T1000 (cell line): ENCODE measurements at places on chromosomes 12 and 14.

- DNase-seq: no peak
Observed at GRCh38 chr14:39267608-39268005, 33.9 kb downstream of the MIA2 start.

- no peak for DNase-seq
Observed at GRCh38 chr14:79986251-79986650, 225.1 kb downstream of the DIO2 start.

DNA sequence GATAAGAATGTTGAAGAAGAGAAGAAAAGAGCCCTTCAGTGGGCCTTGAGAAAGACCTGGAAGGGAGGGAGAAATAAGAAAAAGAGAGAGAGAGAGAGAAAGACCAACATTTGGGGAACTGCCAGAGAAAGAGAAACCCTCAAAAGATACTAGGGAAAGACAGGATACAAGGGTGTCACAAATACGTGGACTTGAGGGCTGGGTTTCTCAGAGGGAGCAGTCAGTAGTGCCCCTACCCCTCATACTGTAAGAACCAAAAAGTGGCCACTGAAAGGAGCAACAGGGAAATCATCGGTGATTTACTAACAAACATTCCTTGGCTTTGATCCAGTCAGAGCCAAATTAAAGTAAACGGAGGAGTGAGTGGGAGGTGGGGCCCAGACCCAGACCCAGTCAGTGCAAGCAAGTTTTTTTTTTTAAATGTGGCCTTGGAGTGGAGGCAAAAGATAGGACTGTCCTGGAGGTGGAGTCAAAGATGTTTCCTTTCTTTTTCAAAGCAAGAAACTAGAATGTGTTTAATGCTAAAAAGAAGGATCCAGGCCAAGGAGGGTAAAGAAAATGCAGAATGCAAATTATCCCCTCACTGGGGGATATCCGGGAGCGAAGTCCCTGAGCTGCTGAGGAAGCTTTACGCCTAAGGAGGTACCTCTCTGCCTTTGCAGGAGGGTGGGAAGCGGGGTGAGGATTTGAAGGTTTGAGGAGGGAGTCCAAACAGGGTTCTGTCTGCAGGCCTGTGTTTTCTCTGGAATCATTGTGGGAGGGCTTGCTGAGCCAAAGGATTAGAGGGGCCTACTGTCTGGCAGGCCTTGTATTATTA lies 143.5 kb upstream of the AMIGO2 start:
- DNase-seq: no peak

- no peak for DNase-seq
Observed at GRCh38 chr12:82057770-82058169, 298.6 kb upstream of the PPFIA2 start.

GRCh38 chr12:31589598-31589903 lies 1.4 kb downstream of the DENND5B start:
- no peak for DNase-seq

GRCh38 chr14:90791486-90791885 lies 24.7 kb downstream of the TTC7B start:
- DNase-seq: no peak

GRCh38 chr12:116693286-116694227 lies 44.3 kb downstream of the SPRING1 start:
- no peak for DNase-seq

GRCh38 chr12:57604992-57605810 lies 577 bp downstream of the DTX3 start:
- peak; percentile 95 for DNase-seq

DNA sequence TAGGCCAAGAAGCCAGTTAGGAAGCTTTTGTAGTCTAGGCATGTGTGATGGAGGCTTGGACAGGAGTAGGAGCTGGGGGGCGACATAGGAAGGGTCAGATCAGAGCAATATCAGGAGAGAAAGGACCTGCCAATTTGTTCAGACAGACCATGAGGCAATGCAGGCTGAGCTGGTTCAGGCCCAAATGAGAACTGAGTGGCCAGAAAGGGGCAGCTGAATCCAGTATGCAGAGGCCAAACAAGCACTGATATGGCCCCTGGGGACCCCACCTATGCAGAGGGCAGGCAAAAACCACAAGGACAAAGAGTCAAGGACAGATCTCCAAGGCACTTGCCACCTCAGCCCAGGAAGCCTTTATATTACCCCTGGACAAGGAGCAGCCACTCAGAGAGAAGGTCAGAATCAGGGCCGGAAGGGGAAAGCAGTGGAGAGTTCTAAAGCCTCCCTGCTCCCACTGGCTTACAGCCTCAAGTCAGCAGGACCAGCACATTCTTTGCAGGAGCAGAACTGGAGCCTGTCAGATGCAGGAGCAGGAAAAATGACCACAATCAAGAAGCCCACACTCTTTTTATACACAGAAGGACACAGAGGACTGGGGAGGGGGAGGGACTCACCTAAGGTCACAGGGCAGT lies 37.2 kb downstream of the CLMN start:
- DNase-seq: no peak

DNA sequence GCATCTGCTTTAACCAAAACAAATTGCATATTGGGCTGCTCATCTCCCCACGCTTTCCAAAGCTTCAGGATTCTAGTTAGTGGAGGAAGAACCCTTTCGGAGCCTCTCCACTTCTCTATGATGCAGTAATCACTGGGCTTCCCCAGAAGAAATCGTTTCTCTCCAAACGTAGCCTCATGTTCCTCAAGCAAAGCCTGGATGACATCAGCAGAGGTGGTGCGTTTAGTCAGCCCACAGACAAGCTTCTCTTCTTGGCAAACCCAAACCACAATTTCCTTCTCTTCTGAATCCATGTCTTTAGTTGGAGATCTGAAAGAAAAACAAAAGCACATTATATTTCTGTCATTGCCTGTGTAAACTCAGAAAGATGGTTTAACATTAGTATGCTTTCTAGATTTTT lies 30.6 kb downstream of the RASSF9 start:
- DNase-seq: no peak

DNA sequence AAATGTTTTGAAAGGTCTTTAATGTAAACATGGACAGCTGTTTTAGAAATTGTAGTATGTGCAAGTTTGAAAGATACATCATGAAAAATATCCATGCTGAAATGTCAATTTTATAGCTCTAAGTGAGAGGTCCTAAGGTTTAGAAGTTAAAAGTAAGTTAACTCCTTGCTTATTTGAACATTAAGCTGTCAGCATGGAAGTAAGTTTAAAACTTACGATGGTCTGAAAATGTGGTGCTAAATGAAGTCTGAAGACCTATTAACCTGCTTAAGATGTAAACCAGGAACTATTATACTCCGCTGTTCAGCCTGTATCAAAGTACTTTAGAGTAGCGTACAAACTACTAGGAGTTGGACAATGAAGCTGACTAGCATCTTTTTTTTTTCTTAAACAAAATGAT lies 1082.4 kb downstream of the TMTC2 start:
- DNase-seq: no peak

GRCh38 chr14:50944647-50945413 lies 547 bp upstream of the PYGL start:
- DNase-seq: no peak

- no peak for DNase-seq
Observed at GRCh38 chr14:31380106-31380505, 40.2 kb downstream of the HEATR5A start.

GRCh38 chr14:67265131-67265530 lies 23.9 kb downstream of the PALS1 start:
- DNase-seq: no peak

GRCh38 chr12:116713527-116713926 lies 24.3 kb downstream of the SPRING1 start:
- DNase-seq: no peak
